ENCODE measurements at places on chromosomes 5 and 9.

GRCh38 chr9:103361906-103362305 lies 366.8 kb downstream of the CYLC2 start:
- no peak for DNase-seq

- no peak for DNase-seq
These were observed 4.6 kb downstream of the TEX48 start for GRCh38 chr9:114677418-114677817.

DNA sequence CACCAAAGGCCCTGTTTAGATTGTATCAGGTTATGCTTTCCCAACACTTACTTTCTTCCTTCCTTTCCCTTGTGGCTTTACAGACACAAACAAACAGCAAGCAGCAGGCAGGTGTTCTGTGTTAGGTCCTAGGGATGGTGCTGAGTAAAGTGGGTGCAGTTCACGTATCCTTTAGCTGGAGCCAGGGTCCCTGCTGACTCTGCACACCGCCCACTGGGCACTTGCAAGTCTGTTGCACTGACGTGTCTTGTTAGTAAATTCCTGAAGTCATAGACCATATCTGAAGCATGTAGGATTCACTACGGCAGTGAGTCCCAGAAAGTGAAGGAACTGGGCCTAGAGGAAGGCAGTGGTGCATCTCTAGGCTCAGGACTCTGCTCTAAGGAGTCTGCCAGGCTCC lies 96.5 kb downstream of the DAPK1 start:
- no peak for DNase-seq

DNA sequence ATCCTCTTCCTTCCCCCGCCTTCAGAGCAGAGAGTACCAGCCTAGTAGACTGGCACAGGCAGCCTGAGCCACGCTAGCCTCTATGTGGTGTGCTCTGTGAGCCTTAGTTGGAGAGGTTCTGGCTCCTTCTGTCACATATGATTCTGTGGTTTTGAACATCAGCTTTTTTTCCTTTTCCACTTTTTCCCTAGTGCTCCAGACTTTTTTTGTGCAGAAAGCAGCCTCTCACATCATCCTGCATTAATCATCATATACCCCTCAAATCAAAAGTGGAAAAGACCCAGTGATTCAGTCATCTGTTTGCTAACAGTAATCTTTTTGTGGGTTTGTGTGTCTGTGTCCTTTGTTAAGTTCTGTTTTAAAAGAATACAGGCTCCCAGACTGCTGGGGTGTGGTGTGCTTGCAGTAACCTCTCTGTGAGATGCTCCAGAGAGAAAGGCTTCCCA lies 663.9 kb upstream of the RGMB start:
- DNase-seq = no peak

GRCh38 chr5:141094481-141095262 lies at the start of gene PCDHB2:
Gene PCDHB2, plus strand, starts transcription at chr5:141094615. Its CDS starts 176 bp downstream, at chr5:141094791.
- no peak for DNase-seq

GRCh38 chr9:124212381-124213050 lies 45.2 kb upstream of the NEK6 start:
- no peak for DNase-seq

DNA sequence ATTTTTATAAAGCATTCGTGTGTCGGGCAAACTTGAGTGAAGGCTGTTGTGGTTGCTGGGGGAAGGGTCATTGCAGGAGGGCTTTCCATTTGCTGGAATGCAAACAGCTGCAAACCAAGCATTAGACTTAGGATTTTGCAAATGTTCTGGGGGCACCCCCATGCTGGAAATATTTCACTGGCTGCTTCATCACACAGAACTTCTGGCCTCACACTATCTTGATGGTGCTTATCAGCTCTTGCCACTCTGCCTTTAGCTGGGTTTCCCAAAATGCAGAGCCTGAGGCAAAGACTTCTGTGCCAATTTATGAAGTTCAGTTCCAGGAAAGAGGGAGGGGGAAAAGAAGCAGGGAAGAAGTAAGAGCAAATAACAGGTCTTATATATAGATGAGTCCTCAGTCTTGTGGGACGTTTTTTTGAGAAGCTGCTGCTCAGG lies 8.6 kb upstream of the COL15A1 start:
- DNase-seq = no peak

DNA sequence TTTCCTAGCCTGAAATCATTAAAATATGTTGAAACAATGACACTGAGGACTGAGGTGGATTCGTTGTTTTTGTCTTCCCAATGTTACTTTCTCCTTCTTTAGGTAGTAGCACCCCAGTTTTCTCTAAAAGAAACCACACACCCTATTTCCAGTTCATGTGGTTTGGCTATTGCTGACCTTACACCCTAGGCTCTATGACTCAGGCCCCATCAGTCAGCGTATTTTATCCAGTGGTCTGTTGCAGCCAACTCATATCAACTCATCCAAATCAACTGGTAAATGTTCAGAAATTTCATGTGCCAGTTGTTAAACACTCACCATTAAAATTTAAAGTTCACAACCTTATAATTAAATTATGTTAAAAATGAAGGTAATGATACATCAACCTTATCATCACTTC lies 44.6 kb upstream of the NFIB start:
- DNase-seq = no peak

- DNase-seq = no peak
These were observed 170.1 kb downstream of the GOLPH3 start for GRCh38 chr5:32003981-32004380.

DNA sequence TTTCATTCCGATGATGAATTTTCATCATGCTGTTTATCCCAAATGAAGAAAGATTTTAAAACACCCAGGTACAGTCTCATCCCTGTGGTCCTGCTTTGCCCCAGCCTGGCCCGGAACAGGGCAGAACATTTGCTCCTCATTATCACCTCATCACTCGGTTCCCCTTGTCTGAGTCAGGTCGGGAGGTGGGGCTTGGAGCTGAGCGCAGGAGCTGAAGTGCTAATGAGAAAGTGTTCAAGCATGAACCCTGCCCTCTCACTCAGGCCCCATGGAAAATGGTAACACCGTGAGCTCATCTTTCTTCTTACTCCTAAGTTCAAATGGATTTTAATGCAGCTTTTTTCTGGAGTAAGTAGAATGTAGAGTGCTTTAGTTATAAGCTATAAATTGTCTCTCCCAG lies 466.2 kb downstream of the KDM4C start:
- DNase-seq = no peak

All from CD4-positive, alpha-beta T cell treated with Interleukin-15 for 1 hour (primary cell).